Esophagus muscularis mucosa (tissue), 4 donors: ENCODE measurements at places on chromosomes 11 and 22.

- H3K4me1 ChIP-seq, result no peaks in the 10 kb centered on the region
- no peaks in the 10 kb centered on the region for H3K27me3 ChIP-seq
- no peak for DNase-seq
- H3K36me3 ChIP-seq, result no peaks in the 10 kb centered on the region
- peak overlapping the region; percentile 17 for H3K27ac ChIP-seq
Observed at GRCh38 chr11:64396079-64396591, 37.2 kb downstream of the RPS6KA4 start.

- DNase-seq, result no peak
- H3K4me1 ChIP-seq, result no peaks in the 10 kb centered on the region
- H3K4me3 ChIP-seq, result no peak overlapping the region
- H3K36me3 ChIP-seq, result no peaks in the 10 kb centered on the region
Observed at GRCh38 chr11:134468796-134469195, 56.8 kb upstream of the B3GAT1 start.

GRCh38 chr11:33687733-33688479 lies 12.7 kb downstream of the C11orf91 start:
- H3K27ac ChIP-seq, result no peak overlapping the region
- H3K36me3 ChIP-seq, result no peaks in the 10 kb centered on the region
- H3K27me3 ChIP-seq, result no peaks in the 10 kb centered on the region
- H3K4me1 ChIP-seq, result peaks cover 32% of the 10 kb centered on the region
- no peak for DNase-seq

GRCh38 chr22:20963201-20964052 lies 3.6 kb upstream of the AIFM3 start:
- no peaks in the 10 kb centered on the region for H3K36me3 ChIP-seq
- no peaks in the 10 kb centered on the region for H3K27me3 ChIP-seq
- no peak overlapping the region for H3K27ac ChIP-seq
- H3K4me1 ChIP-seq, result peaks cover 15% of the 10 kb centered on the region
- no peak for DNase-seq

DNA sequence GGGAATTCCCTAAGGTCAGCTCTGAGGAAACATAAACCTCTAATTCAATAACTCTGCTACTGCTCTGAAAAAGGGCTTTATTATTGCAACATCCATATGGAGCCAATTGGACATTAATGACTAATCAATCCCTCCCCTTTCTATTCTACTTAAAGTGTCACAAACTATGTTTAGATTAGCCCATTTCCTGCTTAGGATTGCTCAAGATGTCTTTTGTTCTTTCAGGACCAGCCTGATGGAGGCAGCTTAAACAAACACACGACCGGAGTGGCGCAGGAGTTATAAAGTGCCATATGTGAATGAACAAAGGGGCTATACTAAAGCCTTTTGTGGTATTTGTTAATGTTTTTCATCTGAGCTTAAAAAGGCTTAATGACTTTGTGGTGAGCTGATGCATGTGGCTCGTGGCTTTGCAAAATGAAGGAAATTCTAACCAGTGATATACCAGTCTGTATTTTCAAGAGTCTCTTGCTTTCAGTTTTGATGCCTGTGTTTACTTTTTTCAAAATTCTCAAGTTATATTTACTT lies 354.4 kb downstream of the SOX6 start:
- no peaks in the 10 kb centered on the region for H3K4me1 ChIP-seq
- H3K27me3 ChIP-seq, result no peaks in the 10 kb centered on the region

DNA sequence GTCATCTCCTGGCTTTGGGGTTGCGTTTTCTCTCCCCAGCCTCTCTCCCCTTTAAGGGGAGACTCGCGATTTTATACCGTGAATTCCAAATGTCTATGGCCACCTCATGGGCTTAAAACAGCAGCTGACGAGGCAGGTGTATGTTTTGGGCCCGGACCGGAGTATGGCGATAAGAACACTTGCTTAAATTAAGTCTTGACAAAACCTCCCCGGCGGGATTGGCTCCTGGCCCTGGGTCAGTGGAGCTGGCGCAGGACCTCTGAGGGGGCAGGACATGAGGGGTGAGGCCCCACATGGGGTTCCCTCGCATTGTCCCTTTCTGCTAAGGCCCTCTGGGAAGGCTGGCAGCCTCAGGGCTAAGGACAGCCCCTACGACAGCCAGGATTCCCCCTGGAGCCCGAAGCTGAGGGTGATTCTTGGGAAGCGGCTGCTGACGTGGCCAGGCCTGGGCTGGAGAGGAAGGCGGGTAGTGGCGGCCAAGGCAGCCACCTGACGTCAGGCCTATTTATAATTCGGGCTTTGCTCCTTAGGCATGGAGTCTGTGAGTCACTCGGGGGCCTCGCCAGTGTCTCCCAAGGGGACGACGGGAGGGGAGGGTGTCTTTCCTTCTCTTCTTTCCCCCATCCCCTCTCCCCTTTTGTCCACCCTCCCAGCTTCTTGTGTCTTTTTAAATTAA lies 12.7 kb downstream of the MYO18B start:
- DNase-seq, result no peak
- no peaks in the 10 kb centered on the region for H3K27me3 ChIP-seq
- H3K36me3 ChIP-seq, result no peaks in the 10 kb centered on the region
- H3K4me1 ChIP-seq, result peaks cover 8% of the 10 kb centered on the region

DNA sequence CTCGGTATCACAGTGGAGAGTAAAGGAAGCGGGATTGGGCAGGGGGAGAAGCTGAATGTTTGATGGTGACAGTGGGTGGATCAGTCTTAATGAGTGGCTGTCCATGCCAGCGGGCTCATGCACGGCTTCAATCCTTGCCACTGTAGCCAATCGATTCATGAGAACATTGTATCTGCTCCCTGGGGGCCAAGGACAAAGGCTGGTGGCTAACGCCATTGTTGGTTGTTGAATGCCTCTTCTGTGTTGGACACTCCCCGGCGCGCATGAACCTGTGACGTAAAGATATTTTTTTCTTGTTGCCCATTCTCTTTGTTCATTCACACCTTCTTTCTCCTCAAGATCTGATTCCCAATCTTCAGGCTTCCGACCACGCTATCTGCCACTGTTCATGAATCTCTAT lies 20.9 kb upstream of the ATXN10 start:
- H3K27ac ChIP-seq, result no peak overlapping the region
- peaks cover 6% of the 10 kb centered on the region for H3K27me3 ChIP-seq
- no peaks in the 10 kb centered on the region for H3K36me3 ChIP-seq
- H3K4me3 ChIP-seq, result no peak overlapping the region
- no peak for DNase-seq

DNA sequence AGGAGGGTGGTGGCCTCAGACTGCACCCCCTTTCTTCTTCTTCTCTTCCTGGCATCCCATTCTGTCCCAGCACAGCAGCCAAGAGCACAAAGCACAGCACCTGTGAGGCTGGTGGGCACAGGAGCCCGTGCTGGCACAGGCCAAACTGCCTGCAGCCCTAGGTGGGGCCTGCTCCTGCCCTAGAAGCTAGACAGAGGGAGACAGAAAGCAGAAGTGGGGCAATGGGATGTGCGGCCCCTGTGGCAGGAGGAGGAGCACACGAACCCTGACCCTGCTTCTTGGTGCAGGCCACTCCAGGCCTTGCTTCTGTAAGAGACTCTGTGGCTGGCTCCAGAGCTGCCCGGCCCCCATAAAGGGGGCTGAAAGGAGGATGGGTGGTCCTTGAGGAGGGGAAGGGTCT lies 3.9 kb upstream of the PTS start:
- no peaks in the 10 kb centered on the region for H3K36me3 ChIP-seq
- no peak overlapping the region for H3K27ac ChIP-seq
- peaks cover 4% of the 10 kb centered on the region for H3K4me1 ChIP-seq
- no peaks in the 10 kb centered on the region for H3K27me3 ChIP-seq

DNA sequence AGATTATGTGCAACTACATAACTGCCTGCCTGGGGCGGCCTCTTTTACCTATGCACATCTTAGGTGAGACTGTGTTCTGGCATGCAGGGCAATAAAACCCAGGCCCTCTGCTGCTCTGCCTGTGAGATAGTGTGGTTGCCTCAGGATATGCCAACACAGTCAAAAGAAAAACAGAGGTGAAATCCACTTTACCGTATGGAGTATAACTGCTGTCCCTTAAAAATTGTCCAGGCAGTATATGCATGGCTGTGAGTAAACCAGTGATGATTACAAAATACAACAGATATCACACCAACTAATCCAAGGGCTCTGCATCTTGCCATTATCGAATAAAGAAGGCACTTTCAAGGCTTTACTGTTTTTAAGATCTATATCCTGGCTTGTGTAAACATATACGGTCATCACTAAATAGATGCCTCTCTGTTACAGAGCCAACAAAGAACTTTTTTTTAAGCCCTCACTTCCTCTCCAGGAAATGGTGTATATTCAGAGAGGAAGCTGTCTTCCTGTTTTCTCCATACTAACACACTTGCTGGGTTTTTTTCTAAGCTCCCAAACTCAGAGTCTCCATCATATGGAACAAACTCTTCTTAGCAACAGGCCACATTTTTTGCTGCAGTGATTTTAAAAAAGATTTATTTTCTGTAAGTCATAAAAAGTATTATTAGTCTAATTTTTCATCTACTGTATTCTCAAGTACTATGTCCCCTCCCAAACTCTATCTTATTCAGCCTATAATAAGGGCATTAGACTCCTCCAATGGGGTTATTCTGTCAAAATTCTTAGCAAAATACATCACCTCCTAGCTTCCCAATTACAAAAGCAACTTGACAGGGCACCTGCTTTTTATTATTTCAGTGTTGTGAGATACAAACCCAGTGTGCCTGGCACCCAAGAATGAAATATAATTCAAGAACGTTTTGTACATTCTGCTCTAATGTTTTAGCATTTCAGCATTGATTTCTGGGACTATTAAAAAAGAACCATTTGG lies 135.2 kb downstream of the MAML2 start:
- DNase-seq, result no peak
- peak overlapping the region; percentile 13 for H3K27ac ChIP-seq
- peaks cover 35% of the 10 kb centered on the region for H3K4me1 ChIP-seq
- no peak overlapping the region for H3K4me3 ChIP-seq
- H3K36me3 ChIP-seq, result no peaks in the 10 kb centered on the region

- no peak for DNase-seq
- peaks cover 86% of the 10 kb centered on the region for H3K36me3 ChIP-seq
- no peaks in the 10 kb centered on the region for H3K27me3 ChIP-seq
- no peak overlapping the region for H3K27ac ChIP-seq
- H3K4me3 ChIP-seq, result no peak overlapping the region
Observed at GRCh38 chr11:587978-588380, 11.7 kb downstream of the PHRF1 start.

- no peak for DNase-seq
- no peaks in the 10 kb centered on the region for H3K36me3 ChIP-seq
- no peaks in the 10 kb centered on the region for H3K4me1 ChIP-seq
Observed at GRCh38 chr11:14240221-14240620, 118.8 kb downstream of the RRAS2 start.
